ENCODE measurements at places on chromosomes 1 and 21.
A peak's percentile ranks its signal among the peaks of the same experiment; 100 is the strongest.

GRCh38 chr1:73066866-73067265, 784.5 kb upstream of the NEGR1 start:
- DNase-seq, result no peak

DNA sequence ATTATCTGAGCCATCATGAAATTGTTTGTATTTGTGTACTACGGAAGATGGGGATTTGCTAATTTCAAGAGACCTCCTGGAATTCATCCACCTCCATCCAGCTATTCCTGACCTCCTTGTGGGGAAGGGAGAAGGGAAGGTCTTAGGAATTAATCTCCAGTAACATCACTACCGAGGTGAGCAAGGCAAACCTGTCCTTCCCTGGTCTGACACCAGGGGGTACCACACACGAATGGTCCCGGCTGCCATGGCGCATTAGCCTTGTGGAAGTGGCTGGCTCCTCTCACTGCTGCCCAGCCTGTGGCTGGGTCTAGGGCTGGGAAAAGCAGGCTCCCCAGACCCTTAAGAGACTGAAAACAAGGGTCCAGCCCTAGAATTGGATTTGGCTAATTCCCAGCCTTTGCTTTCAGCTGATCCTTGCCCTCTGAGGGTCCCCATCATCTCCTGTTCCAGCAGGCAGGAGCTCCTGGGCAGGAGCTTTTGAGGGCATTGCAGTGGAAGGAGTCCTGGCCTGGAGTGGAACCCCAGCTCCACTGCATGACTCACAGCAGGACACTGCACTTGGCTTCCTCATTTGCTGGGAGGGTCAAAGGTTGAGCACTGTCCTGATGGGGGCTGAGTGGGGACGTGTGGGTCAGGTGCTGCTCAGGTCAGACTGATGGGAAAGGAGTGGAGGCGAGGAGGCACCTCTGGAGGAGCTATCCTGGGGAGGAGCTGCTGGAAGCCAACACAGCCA, 34.8 kb downstream of the RIMS3 start:
- no peak for DNase-seq

GRCh38 chr1:5742032-5742431, 250.2 kb downstream of the NPHP4 start:
- peak; percentile 21 for DNase-seq

DNA sequence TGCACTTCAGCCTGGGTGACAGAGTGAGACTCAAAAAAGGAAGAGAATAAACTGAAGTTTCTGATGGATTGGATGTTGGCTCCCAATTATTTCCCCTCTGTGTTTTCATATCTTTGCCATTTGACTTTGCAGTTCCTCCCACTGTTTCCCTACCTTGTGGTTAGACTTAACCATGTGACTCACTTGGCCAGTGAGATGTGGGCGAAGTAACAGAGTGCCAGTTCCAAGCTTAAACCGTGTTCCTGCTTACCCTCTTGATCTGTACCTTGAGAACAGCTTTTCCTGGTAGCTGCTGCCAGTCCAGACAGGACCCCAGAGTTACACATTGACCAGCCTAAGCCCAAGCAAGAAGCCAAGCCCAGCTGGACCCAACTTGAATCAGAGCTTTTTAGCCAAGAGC, 323.4 kb downstream of the LTN1 start:
- no peak for DNase-seq

DNA sequence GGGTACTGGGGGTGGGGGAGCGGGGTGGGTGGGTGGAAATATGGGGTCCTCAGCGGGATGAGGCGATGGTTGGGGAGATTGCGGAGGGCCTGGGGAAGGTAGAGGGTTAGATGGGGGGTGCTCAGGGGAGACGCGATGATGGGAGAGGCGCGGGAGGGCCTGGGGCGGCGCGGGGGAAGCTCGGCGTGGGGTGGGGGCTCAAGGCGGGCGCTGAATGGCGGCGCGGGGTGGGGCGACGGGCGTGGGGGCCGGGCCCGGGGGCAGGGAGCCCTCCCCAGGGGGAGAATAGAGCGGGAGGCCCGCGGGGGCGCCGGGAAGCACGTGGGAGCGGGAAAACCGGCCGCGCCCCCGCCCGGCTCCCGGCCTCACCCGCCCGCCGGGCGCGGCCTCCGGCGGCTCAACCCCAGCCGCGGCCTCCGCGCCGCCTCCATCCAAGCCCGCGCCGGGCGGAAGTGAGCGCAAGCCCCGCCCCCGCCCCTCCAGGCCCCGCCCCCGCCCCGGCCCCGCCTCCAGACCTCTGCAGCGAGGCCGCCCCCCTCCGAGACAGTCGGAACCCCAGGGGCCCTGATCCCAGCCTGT, at the start of gene FAAP20:
FAAP20 (minus strand) TSS at position 454 of the 579 bp plus-strand sequence; CDS start at position 431, 23 bp downstream.
- DNase-seq, result peak; percentile 82

DNA sequence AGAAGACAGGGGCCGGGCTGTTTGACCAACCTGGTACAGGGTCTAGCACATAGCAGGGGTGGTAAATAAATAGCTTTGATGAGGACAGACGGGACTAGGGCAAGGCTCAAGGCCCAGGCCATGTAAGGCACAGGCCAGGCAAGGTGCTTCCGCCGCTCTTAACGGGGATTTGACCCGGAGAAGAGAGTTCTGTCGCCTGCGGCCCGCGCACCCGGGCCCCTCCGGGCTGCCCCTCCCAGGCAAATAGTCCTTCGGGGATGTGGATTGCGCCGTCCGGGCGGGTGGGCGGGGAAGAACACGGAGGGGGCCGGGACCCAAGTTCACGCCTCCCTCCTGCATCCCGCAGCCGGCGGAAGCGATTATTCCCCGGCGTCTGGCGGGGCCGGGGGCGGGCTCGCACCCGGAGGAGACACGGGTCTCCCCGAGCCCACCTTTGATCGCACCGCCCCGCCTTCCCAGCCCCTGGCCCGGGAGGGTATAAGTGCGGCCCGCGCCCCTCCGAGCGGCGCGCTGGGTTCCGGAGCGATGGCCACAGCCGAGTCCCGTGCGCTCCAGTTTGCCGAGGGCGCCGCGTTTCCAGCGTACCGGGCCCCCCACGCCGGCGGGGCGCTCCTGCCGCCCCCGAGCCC, at the start of gene MIXL1:
MIXL1 (plus strand) TSS at position 508 of the 629 bp plus-strand sequence; CDS start at position 526, 18 bp downstream.
- no peak for DNase-seq

- DNase-seq, result peak; percentile 78
These were observed 987 bp upstream of the CDCP2 start for GRCh38 chr1:54153535-54154439.

DNA sequence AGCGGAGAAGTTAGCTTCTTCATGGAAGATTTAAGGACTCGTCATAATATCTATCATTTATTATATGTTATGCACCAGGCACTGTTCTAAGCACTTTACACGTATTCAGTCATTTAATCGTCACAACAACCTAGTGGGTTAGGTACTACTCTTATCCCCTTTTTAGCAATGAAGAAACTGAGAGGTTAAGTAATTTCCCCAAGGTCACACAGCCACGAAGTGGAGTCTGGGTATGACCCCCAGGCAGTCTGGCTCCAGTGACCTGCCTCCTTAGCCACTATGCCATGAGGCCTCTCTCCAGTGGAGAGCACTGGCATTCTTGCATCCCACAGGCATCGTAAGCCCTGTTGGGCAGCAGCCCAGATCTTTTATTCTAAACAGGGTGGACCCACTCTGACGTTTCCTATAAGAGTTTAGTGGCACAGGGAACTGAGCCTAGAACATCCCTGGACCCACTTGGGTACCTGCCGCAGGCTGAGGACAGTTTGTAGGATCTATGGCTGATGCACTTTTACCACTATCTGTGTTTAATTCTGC, 123.0 kb downstream of the NAV1 start:
- no peak for DNase-seq

- DNase-seq, result no peak
These were observed 39.3 kb downstream of the HLCS start for GRCh38 chr21:36926989-36927718.

DNA sequence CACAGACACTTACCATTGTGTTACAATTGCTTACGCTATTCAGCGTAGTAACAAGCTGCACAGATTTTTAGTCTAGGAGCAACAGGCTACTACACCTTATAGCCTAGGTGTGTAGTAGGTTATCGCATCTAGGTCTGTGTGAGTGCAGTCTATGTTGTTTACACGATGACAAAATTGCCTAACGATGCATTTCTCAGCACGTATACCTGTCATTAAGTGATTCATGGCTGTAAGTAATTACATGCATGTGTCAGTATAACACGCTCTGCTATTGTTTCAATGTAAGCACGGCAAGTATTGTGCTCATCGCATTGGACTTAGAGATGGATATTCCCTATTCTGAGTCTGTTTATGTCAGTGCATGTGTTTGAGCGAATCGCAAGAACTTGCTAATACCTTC, 15.7 kb upstream of the ZBTB18 start:
- no peak for DNase-seq

DNA sequence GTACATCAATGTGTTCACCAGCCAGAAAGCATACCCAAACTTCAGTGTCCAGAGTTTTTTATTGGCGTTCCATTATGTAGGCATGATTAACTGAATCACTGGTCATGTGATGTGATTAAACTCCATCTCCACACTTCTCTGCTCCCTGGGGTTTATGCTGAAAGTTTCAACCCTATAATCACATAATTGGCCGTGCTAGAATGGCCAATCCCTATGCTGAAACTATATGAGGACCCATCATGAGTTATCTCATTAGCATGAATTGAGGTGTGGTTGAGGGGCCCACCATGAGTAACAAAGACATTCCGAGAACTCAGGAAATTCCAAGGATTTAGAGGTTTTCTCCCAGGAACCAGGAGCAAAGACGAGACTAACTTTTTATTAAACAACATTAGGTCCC, 31.8 kb upstream of the FBXO28 start:
- no peak for DNase-seq

DNA sequence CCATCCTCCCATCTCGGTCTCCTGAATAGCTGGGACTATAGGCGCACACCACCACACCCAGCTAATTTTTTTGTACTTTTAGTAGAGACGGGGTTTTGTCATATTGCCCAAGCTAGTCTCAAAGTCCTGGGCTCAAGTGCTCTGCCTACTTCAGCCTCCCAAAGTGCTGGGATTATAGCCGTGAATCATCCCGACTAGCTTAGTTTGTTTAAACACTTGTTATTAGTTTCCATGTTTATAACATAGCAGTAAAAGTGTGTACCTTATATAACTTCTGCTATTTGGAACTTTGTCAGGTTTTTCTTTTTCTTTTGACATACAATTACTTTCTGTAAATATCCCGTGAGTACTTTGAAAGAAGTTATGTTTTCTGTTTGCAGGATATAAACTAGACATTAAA, 60.6 kb upstream of the C1orf21 start:
- no peak for DNase-seq

- DNase-seq, result no peak
These were observed 22.7 kb downstream of the SERINC2 start for GRCh38 chr1:31435471-31436409.

DNA sequence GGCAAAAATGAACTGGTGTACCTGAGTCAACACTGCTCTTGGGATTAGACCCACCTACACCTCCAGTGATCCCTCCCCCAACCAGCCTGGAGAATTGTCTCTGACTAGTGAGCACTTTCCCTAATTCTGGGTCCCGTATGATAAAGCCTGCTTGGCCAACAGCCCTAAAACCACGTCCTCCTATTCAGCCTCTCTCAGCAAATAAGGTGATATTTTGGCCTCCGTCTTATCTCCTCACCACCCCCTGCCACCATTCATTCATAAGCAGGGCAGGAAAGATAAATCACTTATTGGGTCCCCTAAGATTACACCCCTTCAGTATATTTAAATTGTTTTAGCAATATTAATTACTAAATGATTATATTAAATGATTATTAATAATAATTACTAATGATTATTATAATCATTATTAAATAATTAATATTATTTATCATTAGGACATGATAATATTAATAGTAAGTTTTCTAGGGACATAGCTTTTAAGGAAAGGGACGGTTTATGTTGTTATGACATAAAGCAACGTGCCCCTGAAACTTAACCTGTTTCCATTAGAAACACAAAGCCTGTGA, 108.0 kb downstream of the DUSP10 start:
- no peak for DNase-seq

DNA sequence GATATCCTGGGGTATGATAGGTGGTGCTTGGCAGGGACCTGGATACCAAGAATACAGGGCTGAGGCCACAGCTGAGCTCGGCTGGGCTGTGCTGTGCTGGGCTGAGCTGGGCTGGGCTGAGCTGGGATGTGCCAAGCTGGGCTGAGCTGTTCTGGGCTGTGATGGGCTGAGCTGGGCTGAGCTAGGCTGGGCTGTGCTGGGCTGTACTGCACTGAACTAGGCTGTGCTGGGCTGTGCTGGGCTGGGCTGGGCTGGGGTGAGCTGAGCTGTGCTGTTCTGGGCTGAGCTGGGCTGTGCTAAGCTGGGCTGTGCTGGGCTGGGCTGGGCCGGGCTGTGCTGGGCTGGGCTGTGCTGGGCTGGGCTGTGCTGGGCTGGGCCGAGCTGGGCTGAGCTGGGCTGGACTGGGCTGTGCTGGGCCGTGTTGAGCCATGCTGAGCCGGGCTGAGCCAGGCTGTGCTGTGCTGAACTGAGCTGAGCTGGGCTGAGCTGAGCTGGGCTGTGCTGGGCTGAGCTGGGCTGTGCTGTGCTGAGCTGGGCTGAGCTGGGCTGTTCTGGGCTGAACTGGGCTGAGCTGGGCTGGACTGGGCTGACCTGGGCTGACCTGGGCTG, 94.7 kb upstream of the ACTRT2 start:
- DNase-seq, result no peak

DNA sequence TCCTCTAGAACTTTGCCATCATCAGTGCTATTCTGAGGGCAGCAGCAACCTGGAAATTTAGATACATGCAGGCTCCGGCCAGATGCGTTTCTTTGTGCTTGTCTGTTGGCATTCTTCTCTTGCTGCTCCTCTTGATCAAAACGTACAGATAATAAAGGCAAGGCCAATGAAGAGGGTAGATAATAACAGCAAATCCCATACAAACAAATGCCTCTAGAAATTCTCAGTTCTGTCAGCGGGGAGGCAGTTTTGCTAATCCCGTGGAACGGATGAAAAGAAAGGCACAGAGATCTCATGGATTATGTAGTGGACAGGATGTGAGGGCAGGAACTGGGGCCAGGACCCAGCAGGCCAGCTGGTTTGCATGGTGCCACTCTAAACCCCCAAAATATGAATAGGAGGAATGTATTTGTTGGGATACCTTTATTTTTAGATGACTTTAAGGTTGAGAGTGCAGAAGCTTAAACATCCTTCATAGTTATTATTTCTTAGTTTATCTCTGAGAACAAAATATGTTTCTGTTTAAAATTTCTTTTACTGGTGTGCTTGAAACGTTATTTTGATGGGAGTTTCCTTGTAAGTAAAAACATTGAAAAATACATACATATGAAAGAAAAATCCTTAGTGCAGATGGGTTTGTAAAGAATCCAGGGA, 1.5 kb downstream of the ITSN1 start:
- DNase-seq, result no peak

DNA sequence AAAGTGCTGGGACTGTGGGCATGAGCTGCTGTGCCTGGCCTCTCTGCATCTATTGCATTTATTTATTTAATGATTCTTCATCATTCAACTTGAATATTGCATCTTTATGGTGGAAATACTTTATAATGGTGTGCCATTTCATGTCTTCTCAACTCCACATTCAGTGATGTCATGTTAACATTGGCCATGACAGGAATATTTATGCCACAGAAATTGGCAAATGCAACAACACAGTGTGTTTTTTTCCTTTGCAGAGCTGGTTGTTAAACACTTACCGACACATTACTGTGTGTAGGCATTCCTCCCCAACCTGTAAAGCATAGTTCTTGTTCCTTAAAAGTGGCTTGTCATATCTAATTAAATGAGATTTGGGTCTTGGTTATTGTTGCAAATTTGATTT, 57.4 kb upstream of the WDR26 start:
- DNase-seq, result no peak

GRCh38 chr1:226754793-226755533, 15.9 kb upstream of the ITPKB start:
- no peak for DNase-seq
